AG20443 (cell line): ENCODE measurements at places on chromosomes 5 and 9.

DNA sequence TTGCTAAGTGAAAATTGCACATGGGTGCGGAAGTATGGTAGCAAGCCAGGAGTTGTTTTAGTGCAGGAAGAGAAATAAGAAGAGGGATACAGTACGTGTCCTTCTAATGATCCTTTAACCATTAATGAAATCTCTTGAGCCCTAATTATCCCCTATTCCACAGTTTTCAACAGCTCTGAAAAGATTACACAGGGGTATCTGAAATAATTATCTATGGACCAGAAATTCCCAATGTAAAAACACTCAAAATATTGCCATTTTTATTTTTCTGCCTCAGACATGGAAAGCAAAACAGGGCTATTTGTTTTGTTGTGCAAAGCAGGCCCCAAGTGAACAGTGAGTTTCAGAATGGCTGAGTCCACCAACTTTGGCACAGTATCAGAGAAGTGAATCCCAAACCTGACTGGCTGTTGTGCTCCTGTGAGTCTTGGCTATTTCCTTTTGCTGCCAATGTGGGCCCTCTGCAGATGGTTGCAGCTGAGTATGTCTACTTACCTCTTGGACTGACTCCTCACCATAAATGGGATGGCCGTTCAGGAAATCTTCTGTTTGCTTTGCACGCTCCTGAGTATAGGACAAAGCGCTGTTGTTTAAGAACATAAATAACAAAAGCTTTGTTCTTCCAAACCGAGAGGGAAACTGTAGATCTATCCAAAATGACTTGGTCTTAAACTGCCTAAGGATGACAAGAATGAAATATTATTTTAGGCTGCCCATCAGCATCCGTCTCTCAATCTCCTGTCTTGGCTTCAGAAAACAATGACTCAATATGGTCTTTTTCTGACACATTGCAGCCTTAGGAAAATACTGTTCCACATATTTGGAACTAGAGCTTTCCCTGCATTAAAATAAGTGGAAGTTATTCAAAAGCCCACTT lies 204.1 kb downstream of the DEPDC1B start:
- DNase-seq = no peak

DNA sequence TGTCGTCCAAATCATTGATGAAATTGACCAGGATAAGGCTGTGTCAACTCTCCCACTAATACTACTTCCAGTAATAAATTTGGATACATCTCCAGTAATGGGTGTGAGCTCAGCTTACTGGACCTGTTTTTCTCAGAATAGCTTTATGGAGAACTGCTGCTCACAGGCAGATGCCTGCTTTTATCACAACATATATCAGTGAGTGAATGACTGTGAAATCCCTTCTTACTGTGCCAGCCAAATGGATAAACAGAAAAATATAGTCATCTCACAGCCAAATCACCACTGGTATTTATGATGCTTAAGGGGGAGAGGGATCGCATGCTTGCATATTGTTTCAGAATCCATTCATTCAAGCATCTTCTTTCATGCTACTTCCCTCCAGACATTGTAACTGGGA lies 148.4 kb upstream of the PAPPA start:
- DNase-seq = no peak

- peak; percentile 85 for DNase-seq
Measured at GRCh38 chr5:141878711-141879425, 658 bp upstream of the PCDH1 start.

GRCh38 chr5:80216753-80217596 lies 38.9 kb downstream of the SERINC5 start:
- peak; percentile 54 for DNase-seq

DNA sequence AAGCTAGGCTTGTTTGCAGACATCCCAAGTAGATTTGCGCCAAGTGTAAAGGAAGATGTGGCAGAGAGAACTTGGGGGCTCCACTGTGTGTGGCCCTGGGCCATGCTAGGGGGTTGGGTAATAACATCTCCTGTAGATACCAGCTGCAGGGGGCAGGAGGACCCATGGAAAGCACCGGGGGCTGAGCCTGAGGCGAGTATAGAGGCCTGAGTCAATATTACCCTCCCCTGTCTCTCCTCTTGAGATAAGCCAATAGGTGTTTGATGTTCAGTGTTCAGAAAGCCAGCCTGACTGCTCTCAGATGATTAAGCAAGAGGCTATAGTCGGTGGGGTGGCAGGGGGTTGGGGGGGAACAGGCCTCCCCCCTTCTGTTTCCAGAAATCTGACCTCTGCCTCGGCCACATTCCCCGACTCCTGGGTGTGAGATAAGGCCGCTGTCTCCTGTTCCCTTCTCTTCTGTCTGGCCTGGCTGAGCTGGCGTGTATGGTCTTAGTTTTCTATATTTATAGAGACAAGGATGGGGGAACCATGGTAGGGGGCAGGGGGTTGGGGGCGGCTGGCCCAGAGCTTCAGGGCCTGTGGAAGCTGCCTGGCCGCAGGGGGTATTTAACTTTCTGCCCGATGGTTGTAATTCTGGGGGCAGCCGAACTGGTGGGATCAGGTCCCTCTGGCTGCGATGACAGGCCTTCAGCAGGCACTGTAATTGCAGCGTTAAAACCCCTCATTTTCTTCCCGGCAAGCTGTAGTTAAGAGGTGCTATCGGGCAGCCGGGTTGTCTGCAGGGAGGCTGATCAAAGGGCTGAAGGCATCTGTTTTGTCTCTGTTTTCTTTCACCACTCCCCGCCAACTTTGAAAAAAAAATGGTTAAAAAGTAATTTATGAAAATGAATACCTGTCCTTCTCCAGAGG lies 292.0 kb downstream of the NSG2 start:
- no peak for DNase-seq

- no peak for DNase-seq
Measured at GRCh38 chr5:167943343-167943742, 348.1 kb upstream of the WWC1 start.

GRCh38 chr5:14241141-14241540 lies 98.0 kb downstream of the TRIO start:
- DNase-seq = no peak

DNA sequence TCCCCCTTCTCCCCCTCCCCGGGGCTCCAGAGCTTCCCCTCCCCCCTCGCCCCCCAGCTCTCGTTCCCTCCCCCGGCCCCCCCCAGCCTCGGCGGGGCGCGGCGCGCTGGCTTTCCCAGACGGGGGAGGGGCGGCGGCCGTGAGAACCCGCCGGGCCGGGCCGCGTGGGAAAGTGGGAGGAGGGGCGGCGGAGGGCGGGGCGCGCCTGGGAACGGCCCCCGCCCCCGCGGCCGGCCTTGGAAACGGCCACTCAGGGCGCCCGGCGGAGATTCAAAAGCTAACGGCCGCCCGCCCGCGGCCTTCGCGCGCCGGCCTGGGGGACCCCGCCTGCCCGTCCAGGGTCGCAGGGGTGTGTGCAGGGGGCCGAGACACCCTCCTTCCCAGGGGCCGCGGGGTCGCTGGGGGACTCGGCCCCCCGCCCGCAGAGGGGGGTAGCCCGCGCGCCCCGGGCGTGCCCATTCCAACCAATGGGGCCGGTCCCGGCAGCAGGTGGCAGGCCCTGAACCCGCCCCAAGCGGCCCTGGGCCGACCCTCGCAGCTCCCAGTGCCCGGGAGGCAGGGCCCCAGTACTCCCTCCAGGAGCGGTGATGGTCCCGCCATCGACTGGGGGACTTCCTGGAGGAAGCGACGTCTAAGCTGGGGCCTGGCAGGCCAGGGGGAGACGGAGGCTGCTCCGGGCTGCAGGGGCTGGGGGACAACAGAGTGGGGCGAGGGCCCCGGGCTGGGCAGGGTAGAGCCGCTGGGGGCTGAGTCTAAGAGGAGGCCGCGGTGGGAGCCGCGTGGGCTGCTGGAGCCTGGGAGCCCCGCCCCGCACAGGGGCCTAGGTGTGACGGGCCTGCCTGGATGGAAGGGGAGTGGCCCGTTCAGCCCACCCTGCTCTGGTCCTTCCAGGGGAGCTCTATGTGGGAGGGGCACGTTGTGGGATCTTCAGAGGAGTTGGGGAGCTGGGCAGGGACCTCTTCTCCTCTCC lies 14.2 kb upstream of the NRARP start:
- peak; percentile 88 for DNase-seq

- peak; percentile 70 for DNase-seq
Measured at GRCh38 chr9:81759680-81760215, 70.4 kb upstream of the TLE1 start.

DNA sequence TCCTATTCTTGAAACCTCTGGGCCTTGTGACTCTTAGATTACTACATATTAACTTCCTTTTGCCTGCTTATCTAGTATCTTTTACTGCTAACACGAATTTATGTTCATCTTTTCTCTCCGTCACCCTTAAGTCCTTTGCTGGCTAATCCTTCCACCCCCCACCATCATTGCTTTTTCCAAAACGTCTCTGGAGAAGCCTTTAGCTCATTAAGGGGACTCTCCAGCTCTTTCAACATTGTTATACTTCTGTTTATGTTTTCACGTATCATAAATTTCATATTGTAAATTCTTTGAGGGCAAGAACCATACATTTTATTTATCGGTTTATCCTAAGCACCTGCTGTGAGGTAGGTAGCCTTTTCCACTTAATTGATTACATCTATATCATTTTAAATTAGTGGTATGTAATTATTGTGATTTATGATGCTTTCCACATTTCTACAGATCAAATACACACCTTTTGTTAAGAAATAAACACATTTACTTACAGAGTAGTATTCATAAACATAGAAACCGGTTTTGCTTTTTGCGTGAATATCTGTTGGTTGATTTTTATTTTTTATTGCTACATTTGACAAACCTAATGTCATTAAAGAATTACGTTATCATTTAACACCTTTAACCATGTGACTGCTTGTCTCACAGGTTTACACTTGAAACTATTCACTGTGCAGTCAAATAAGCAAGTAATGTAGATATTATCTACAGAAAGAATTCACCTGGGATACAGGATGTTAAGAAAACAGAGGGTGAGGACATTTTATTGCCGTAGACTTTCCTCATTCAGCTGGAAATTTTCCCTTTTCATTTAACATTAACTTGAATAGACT lies 15.4 kb upstream of the SNX2 start:
- DNase-seq = no peak

- DNase-seq = peak; percentile 60
Measured at GRCh38 chr5:173420108-173420507, 91.9 kb upstream of the STC2 start.

DNA sequence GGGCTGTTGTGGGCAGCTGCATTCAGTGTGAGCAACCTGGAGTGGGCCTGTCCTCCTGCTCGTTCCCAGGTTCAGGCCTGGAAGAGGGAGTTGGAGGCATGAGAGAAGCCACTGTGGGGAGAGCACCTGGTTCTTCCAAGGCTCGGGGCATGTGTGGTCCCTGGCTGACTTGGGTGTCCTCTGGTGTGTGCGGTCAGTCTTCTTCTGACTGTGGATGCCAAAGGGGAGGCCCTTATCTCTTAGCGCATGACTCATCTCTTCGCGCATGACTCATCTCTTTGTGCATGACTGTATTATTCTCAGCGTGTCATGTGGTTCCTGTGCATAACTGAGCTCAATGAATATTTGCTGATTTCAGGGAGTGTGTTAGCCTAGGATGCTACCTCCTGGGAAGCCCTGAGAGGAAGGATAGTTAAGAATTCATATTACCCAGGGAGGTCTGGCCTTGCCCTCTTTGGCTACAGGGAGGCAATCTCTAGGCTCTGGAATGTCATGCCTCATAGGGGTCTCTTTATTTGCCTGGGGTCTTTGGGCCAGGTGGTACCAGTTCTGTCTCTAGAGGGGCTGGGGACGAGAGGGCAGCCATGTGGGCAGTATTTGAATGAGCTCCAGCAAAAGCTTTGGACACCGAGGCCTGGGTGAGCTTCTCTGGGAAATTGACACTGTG lies 188.7 kb downstream of the HSPA4 start:
- DNase-seq = peak; percentile 92

- DNase-seq = no peak
Measured at GRCh38 chr9:107216329-107216728, 66.8 kb upstream of the RAD23B start.

- no peak for DNase-seq
Measured at GRCh38 chr9:128689293-128689774, 312 bp downstream of the SET start.

DNA sequence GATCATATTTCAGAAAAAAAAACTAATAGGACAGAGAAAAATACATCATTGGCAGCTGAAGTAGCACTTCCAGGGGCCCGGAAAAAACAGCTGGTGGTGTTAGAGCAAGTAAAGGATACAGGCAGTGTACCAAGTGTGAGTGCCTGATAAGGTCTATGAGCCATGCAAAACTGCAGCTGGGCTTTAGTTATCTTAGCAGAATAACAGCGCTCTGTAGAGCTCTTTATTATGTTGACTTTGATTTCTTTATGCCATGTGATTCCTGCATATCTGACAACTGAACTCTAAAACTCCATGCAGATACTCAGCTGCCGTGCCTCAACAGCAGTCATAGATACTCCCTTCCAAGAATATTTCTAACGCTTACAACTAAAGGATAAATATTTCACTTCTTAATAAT lies 119.5 kb downstream of the CAAP1 start:
- no peak for DNase-seq

DNA sequence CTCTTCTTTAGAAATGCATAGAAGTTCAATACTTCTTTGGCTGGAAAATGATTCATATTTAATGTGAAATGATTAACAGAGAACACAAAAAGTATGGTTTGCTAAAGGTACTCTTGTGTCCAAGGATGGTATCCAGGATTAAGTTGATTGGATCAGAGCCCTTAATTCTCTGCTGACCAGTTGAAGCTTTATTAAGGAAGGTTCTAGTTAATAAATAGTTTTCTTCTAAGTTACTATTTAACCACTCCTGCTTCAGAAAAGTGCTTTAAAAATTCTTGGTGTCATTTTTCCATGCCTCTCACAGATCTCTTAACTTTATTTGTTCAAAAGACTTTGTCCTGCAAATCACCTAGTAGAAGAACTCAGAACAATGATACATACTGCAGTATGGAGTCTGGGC lies 134.3 kb downstream of the MEF2C start:
- DNase-seq = no peak

DNA sequence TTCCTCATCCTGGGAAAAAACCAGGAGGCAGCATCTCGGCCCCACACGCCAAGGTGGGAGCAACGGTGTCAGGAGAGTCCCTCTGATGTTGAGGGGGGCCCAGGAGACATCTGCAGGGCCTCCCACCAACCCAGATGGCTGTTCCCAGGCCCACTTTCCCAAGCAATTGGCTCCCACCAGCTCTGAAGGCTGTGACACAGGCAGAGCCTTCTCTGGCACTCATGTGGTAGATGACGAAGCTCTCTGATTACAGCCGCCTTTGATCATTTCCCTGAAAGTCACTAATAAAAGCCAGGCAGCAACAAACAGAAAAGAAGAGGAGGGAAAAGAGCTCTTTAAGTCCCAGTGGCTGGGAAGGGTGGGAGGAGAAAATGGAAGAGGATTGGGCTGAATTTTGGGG lies 226.5 kb downstream of the CDK5RAP2 start:
- DNase-seq = peak; percentile 71
